CD4-positive, alpha-beta memory T cell (primary cell): ENCODE measurements at places on chromosomes 5 and 9. TPM values are rescaled to one million over a fixed set of nuclear protein-coding genes. Genes with fewer than 3 reads are reported as not detected.

- DNase-seq = no peak
Observed at GRCh38 chr5:144195448-144195847, 24.8 kb downstream of the KCTD16 start.

GRCh38 chr9:38408719-38409118, 15.5 kb downstream of the IGFBPL1 start:
- no peak for DNase-seq

- no peak for DNase-seq
Observed at GRCh38 chr5:4095918-4096630, 500.4 kb downstream of the IRX1 start.

DNA sequence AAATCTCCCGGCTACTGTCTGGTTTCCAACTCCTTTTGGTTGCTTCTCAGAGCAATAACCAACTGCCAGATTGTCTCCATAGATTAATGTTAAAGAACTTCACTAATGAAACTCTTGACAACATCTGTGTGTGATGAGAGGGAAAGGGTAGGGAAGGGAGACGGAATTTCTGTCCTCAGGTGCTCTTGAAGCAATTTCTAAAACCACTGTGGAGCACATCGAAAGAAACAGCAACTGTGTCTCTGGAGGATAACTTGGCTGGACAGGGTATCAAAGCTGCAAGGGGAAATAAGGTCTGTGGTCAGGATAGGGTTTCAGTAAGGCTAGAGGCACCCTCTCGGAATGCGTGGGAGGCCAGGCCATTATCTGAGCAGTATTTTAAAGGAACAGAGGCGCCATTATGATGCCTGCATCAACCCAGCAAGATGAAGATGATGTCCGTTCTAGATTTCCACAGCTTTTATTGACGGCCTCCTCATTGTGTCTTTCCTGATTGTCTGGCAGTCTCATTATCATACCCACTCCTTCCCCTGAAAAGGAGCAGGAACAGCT, 76.6 kb downstream of the RORB start:
- DNase-seq = no peak

DNA sequence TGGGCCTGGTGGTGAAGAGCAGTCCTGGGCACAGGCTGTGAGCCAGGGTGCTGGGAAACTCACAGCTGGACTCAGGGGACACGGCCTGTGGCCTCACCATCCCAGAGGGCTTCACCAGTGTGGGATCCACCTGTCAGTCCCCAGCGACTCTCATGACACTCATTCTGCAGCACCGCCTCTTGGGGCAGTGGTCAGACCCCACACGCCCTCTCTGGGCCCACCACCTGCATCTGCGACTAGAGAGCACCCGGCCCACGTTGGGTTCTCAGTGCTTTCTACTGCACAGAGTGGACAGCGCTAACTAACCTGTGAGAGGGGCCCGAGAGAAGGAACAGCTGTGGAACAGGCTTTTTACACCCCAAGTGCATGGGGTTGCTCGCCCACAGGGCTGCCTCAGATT, 45.8 kb upstream of the GARNL3 start:
- no peak for DNase-seq

DNA sequence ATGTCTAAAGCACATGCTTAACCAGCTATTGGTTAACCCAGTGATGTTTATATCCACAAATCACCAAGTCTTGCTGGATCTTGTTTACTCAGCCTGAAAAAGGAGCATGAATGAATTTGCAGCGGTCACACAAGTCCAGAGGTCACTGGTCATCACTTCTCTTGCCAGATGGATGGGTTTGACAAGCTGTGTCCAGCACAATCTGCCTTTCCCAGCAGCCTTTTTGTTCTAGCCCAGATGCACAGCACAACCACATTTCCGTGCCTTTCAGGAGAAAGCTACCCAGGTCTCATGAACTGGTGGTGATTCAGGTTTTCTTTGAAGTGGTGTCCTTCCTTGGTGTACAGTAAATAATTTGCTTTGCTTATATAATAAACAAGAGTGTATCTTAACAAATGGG, 32.1 kb downstream of the TMEM252 start:
- DNase-seq = no peak

- no peak for DNase-seq
Observed at GRCh38 chr9:94801681-94802080, 75.2 kb downstream of the AOPEP start.

DNA sequence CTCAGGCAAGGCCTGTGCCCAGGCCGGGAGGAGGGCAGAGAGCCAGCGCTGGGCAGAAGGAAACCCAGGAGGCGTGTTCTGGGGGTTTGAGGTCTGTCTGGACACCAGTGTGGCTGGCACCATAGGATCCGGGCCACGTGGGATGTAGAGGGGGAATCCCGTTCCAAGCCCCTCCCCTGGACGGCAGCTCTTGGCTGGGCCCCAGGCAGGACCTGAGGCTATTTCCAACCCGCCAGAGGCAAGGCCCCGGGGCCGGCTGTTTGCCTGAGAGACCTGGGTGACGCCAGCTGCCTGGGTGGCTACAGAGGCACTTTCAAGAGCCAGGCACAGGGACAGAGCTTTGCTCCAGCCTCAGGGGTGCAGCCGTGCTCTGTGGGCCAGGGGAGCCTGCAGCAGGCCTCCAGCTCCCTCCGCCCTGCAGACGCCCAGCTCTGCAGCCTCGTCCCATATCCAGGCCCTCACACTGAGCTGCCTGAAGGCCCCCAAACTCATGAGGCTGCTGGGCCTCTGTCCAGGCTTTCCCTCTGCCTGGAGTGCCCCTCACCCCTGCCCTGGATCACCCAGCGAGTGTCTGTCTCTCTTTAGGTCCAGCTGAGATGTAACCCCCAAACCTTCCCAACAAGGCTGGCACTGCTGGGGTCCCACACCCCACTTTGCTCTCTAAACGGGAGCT, 56.6 kb upstream of the EGFL7 start:
- DNase-seq = no peak

DNA sequence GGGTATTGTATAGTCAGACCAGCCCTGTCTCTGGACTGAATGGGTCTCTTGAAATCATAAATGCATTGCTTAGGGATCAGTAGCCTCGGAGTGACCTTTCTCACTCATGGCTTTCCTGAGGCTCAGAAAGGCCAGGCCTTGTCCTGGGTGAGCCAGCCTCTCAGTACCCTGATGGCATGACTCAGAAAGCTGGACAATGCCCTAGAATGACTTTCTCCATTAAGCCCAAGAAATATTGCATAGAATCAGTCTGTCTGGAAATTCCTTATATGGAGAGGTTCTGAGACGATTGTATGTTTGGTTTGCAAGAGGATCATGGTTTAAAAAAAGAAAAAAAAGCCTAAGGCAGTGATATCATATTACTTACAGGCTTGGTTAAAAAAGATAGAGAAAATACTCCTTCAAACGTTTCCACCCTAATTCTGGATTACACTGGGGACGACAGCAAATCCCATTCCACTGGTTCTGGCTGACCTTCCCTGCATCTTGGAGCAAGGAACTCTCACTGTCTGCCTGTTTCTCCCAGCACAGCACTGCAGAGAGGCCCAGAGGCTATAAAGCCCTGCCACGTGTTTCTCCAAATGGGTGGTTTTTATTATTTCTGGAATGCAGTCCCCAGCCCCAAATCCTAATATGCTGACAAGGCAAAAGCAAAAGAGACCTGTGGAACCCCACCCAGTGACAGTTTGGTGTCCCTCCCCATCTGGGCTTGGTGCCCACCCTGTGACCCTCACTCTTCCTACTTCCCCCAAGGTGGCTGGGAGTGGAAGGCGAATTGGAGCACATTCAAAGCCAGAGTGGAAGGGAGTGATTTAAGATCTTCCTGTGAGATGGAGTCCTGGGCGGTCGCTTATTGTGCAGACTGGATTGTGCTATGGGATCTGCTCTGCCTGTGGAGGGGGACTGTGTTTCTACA, 34.4 kb downstream of the MAP1B start:
- no peak for DNase-seq

GRCh38 chr5:107617052-107617451, 53.7 kb downstream of the EFNA5 start:
- DNase-seq = no peak

DNA sequence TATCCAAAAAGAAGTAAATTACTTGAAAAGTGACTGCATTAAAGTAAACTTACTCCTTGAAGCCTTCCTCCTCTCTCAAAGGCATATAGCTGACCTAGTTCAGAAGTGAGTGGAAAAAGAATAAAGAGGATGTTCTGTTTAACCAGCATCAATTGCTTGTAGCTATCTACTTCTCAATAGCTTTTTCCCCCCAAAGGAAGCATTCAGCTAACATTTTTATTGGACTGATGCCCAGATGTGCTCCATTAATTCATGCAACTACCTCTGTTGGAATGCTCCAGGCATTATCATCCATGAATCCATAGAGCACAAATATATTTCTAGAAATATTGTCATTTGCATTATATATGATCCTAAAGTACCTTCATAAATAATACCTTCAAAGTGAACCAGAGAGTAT, 132.8 kb downstream of the RASEF start:
- DNase-seq = no peak

DNA sequence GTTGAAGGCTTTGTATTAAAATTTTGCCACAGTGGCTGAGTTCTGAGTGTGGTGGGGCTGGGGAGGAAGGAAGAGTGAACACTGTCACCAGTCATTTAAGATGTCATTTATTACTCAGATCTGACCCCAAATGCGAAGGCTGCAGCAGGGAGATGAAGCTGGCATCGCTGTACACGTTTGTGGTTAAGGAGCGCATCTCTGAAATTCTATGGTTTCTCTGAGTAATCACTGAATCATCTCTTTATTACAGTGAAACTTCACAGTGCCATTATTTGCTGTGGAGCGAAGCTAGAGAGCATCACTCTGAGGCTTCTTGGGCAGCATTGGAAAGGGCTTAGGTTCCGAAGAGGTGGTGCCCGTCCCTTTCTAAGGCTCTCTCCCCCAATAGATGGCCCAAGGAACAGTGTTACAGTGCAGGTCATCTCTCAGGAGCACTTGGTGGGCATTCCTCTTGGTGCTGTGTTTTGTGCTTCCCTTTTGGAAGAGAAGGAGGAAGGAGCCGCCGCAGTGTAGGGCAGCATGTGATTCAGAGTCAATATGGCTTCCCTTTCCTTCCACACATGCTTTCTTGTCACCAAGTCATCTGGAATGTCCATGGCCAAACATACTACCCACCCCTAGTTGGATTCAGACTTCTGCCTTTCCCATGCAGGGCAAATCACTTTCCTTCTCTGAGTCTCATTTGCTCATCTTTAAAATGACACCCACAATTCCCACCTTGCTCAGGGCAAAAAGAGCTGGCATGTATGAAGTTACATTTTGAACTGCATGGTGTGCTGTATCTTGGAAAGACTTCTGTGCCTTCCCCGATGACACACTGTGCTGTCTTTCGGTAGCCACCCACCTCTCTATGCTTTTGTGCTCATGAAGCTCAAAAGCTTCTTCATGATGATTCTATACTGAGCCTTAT, 9.3 kb upstream of the TEX48 start:
- DNase-seq = peak; percentile 68

DNA sequence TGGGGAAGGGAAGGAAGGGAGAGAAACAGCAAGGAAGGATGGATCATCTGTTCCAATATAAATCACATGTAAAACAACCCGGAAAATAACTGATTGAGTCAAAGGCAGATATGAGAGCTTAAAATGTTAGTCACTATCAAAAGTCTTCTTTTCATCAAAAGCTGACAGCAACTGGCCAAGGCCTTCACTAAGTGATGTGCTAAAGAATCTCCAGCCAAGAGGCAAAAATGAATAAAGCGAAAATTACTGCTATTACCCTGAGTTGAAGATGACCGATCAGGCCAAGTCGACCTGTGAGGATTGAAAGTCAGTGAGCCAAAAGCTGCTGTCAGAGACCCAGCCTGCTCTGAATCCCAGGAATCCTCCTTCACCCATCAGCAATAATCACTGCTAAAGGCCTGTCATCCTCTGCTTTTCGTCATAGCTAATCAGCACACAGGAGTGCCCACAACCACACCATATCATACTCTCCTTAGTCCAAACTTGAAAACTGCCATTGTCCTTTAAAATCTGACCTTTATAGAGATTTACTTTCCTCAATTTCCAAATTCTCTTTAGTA, 736.9 kb downstream of the TLE1 start:
- DNase-seq = no peak

LCN1 gene
- polyA plus RNA-seq = not detected

RFESD gene
- 11.8 TPM for polyA plus RNA-seq
